Keratinocyte (primary cell): ENCODE measurements at places on chromosomes 3 and 15.

DNA sequence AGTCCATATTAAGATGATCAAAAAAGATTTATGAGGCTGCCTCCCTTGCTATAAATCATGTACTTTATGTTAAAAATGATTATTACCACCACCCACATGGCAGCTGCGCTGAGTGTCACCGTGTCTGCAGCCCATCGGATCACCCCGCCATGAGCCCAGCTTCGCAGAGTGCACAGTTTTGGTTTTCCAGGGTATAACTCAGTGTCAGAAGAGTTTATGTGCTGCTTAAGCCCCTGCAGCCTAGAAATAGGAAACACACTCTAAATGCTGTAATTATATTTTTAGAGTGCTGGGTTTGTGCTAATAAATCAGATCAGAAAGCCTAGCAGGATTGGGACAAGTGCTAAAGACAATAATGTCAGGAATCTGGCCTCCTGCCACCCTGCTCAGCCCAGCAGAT, 54.7 kb upstream of the ONECUT1 start:
- DNase-seq = no peak

DNA sequence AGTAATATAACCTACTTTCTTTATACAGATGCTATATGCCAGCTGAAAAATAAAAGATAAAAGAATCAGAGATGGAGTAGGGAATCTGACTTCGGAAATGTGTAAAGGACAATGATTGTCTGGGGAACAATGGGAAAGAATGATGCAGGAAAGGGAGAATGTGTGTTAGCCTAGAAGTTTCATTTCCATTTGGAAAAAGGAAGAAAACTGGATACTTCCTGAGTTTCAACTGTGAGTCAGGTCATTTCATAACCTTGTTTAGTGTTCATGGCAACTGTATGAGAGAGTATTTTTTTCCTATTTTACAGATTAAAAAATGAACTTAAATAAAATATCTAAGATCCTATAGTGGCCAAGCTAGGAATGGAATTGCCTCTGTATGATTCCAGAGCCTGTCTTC, 261.3 kb upstream of the NECTIN3 start:
- no peak for DNase-seq

DNA sequence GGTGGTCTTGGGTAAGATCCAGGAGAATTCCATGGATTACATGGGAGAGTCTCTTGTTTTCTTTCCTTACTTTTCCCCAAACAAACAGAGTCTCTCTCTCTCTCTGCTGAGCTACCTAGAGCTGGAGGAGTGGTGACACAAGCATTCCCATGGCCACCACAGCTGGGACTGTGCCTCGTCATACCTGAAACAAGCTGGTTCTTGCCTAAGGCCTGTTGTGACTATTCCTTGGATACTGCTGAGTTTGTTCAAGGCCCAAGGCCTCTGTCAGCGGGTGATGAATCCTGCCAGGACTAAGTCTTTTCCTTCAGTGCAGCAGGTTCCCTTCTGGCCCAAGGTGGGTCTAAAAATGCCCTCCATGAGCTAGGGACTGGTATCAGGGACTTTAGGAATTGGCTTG, 378.1 kb upstream of the ZNF385D start:
- DNase-seq = no peak

- DNase-seq = no peak
These were observed 162.9 kb upstream of the IGF1R start for GRCh38 chr15:98485451-98485850.

DNA sequence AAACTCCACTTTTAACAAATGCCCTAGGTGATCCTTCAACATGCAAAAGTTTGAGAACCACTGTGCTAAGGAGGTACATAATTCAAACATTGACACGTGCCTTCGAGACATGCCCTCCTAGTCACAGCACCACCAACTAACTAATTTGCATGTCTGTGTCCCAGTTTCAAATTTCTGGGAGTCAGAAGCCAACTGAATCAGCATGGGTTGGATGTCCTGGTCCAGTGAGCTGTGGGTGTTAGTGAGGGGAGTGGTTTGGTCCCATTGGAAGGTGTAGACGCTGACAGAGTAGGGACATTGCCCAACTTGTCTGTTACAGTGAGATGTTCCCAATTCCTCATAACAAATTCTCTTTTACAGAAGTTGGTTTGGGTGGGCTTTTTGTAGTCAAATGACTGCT, 67.3 kb upstream of the ADPGK start:
- DNase-seq = no peak

DNA sequence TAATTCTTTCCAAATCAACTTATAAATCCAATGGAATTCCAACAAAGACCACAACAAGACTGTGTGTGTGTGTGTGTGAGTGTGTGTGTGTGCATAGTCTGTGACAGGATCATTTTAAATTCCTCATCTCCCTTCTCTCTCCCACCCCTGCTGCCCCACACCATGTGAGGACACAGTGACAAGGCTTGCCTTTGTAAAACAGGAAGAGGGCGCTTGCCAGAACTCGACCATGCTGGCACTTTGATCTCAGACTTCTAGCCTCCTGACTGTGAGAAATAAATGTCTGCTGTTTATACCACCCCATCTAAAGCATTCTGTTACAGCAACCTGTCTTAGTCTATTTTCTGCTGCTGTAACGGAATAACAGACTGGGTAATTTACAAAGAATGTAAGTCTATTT, 99.1 kb downstream of the NSMCE3 start:
- no peak for DNase-seq

GRCh38 chr3:170508839-170509238, 77.0 kb downstream of the SLC7A14 start:
- DNase-seq = no peak

GRCh38 chr3:8529181-8529637, 27.6 kb downstream of the LMCD1 start:
- DNase-seq = no peak

- DNase-seq = no peak
These were observed 7.8 kb downstream of the DLL4 start for GRCh38 chr15:40936709-40937666.

DNA sequence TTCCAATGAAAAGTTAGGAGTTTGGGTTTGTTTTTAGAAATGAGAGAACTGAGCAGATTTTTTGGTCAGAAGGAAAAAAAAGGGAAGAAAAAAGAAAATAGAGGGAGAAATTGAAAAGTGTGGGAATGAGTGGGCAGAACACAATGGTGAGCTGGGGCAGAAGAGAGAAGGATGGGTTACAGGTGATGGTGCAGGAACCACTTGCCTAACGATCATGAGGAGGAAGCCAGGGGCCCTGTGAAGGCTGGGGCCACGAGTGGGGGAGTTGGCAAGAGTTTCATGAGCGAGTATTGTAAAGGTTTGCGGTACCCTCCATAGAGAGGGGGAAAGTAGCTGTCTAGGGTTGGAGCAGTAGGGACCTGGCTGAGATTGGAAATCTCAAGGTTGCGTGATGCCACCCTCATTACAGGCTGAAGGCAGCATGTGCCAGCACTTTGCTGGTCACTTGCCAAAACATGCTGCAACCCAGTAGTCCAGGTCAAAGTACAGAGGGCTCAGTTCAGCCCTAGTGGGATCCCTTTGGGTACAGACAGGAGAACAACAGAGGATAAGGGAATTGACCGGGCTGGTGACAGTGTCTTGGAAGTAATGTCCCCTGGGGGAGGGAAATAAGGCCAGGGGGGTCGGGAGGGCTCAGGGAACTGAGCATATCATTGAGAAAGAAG, 6.6 kb downstream of the IVD start:
- no peak for DNase-seq

- no peak for DNase-seq
These were observed 47.5 kb downstream of the NR1I2 start for GRCh38 chr3:119829420-119829819.

DNA sequence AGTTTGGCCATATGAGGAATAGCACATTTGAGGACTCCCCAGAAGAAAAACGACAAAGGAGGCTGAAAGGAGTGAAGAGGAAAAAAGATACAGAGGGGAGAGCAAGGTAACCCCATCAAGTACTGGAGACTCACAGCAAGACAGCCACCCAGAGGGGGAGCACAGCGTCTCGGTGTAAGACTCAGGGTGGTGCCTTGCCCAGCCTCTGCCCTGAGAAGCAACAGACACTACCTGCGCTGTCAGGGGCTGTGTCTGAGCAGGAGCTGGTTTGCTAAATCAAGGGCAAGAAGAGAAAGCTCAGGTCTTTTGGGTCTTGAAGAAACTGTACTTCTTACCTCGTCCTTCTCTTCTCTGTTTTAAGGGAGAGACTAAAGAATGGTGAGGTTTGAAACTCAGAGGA, 27.9 kb downstream of the FBXO45 start:
- no peak for DNase-seq

DNA sequence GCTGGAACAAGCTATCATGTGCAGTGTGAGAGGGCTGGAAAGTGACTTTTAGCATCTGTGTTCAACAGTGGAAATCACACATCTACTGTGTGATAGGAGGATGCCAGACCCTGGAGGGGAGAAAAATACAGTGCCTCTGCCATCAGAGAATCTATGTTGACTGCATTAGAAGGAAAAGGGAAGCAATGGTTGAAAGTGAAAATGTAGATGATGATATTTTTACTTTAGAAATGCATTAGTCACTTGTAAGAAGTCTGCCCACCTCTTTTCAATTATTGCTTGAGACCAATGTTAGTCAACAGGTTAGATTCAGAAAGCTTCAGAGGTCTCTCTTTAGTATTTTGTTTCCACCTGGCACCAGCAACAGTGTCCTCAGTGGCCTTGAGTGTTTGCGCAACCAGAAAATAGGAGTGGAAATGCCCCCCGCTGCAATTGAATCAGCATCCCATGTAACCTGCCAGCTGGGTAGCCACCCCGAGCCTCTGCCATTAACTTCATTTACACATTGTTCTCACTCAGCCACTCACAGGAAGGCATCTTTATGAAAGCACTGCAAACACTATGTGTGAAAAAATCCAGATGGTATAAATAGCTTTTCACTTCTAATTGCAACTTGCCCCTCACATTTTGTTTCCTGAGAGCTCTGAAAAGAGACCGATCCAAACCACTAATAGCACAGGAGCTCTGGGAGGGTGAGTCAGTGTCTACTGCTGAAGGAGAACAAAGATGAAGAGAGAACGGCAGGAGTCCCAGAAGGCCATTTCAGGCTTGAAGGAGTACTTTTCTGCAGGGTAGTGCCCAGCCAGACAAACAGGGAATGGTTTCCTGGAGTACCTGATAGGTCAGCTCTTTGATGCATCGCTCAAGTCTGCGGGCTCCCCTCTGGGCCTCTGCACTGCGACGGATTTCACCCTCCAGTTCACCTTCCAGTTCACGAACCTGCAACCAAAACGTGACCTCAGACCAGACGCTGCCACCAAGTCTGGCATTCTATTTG, 92.1 kb downstream of the HHLA2 start:
- no peak for DNase-seq
